Activated naive CD4-positive, alpha-beta T cell treated with Interleukin-2 at 50 U/mL for 16 hours (primary cell): ENCODE measurements at places on chromosomes 5 and 9.

GRCh38 chr5:52794519-52794918, 6.8 kb downstream of the ITGA1 start:
- DNase-seq: no peak

DNA sequence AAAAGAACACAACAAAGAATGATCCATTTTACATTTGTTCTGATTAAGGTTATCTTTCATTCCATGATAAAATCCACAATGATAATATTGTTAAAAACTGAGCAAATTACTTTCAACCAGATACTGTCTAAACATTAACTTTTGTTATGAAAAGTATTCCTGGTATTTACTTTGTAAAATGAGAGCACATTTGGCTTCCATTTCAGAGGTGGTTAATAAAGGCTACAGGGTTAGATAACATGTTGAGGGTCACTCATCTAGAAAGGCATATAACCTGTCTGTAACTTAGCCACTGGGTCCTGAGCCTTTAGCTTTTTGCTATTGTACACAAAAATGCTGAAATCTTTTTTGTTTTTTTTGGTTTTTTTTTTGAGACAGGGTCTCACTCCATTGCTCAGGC, 99.3 kb downstream of the ANXA2R start:
- no peak for DNase-seq

GRCh38 chr9:81318571-81318970, 370.8 kb downstream of the TLE1 start:
- DNase-seq: no peak

DNA sequence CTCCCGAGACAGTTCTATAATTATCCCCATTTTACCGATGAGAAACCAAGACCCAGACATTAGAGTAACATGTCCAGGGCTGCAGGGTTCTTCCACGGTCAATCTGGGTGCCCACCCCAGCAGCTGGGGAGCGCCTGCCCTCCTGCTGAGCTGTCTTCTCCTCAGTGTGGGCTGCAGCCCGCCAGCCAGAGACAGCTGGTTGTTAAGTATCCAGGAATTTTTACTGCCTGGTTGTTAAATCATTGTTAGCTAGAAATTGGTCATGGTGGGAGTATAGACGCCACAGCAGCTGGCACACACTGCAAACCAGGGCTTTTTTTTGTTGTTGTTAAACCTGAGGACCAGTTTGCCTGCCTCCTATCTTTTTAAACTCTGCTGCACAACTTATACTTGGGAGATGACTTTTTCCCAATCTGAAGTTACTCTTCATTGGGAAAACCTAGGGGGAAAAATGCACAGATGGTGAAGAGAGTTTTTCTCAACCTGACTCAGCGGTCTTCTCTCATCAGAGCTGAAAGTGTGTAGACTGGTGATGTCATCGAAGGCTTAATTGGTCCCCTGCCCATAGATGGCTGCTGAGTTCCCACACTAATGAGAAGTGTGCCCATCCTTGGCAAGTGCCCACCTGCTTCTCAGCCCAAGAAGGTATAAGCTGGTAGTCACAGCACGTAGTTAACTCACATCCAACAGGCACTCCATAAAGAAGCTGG, 208.6 kb downstream of the DRD1 start:
- DNase-seq: no peak

DNA sequence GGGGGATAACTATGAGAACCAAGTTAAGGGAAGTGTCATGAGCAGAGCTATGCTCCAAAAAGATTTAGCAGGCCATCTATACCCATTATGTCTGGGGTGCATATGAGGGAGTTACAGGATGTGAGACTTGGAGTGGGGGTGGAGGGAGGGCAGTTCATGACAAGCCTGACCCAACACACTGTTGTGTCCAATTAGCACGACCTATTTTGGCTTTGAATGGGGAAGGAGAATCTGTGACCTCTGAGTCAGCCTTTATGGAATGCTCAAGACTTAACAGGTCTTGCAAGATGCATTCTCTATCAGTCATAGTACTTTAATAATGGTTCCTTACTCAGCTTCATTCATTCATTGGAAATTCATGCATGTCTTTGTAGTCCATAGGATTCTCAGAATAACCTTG, 71.7 kb downstream of the GRIA1 start:
- DNase-seq: no peak
